ENCODE measurements at places on chromosomes 11 and 22.
A peak's percentile ranks its signal among the peaks of the same experiment; 100 is the strongest.

DNA sequence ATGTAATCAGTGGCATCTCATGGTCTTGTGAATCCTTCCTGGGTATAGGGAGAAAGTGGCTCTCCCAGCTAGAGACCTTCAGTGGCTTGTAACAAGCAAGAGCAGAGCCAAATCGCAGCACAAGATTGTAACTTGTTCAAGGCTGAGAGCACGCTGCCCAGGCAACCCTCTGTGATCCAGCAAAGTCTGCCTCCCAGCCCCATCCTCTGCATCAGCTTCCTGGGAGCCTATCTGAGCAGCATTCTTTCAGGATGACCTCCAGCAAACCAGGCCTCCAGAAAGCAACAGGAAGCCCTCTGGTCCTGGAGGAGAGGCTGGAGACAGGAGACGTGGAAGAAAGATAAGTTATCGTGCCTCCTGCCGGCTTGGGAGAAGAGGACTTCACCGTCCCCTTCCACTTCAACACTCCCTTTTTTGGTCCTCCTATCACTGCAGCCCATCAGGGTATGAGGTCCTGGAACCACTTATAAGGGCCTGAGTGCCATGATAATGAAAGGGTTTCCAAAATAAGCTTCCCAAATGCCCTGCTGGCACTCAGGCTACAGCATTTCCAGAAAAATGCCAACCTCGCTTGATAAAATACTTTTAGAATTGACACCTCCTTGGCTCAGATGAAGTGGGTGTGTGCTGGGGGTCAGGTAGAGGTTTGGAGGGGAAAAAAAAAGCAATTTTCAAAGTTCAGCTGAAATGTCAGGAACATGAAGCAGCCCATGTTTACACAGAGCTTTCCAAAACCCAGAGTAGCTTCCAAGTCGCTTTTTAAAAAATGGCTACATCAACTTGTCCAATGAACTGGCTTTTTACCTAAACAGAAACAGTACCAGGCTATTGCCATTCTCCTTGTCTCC, 80.2 kb downstream of the PLEKHA7 start:
- H3K4me1 ChIP-seq: peaks cover 12% of the 10 kb centered on the region
- no peaks in the 10 kb centered on the region for H3K36me3 ChIP-seq
- H3K27ac ChIP-seq: no peak overlapping the region
- H3K4me3 ChIP-seq: no peak overlapping the region
- DNase-seq: no peak
- peaks cover 29% of the 10 kb centered on the region for H3K27me3 ChIP-seq

GRCh38 chr22:41488076-41488475, 19.2 kb downstream of the ACO2 start:
- H3K4me1 ChIP-seq: peaks cover 5% of the 10 kb centered on the region
- no peaks in the 10 kb centered on the region for H3K27me3 ChIP-seq
- H3K4me3 ChIP-seq: no peak overlapping the region
- no peaks in the 10 kb centered on the region for H3K36me3 ChIP-seq
- DNase-seq: no peak

GRCh38 chr22:29738118-29738815, 18.5 kb downstream of the CABP7 start:
- H3K4me1 ChIP-seq: no peaks in the 10 kb centered on the region
- no peak overlapping the region for H3K27ac ChIP-seq
- no peak for DNase-seq
- no peaks in the 10 kb centered on the region for H3K36me3 ChIP-seq
- no peaks in the 10 kb centered on the region for H3K27me3 ChIP-seq

- H3K27ac ChIP-seq: no peak overlapping the region
- no peaks in the 10 kb centered on the region for H3K27me3 ChIP-seq
These were observed 89.0 kb downstream of the RRAS2 start for GRCh38 chr11:14269692-14270573.

GRCh38 chr11:32333320-32333991, 101.9 kb downstream of the WT1 start:
- DNase-seq: peak; percentile 62
- peaks cover 4% of the 10 kb centered on the region for H3K36me3 ChIP-seq
- peaks cover 17% of the 10 kb centered on the region for H3K4me1 ChIP-seq
- H3K4me3 ChIP-seq: peak overlapping the region; percentile 84

DNA sequence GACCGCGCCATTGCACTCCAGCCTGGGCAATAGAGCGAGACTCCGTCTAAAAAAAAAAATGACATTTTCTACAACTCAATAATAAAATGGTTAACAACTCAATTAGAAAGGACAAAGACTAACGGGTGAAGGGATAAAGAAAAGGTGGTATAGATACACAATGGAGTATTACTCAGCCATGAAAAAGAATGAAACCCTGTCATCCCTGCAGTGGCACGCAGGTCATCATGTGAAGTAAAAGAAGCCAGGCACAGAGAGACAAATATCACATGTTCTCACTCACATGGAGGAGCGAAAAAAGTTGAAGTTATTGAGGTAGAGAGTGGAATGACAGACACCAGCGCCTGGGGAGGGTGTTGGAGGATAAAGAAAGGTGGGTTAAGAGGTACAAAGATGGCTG, 39.0 kb downstream of the WNT7B start:
- H3K27me3 ChIP-seq: no peaks in the 10 kb centered on the region
- DNase-seq: no peak
- H3K4me3 ChIP-seq: no peak overlapping the region
- peaks cover 3% of the 10 kb centered on the region for H3K36me3 ChIP-seq
- H3K27ac ChIP-seq: no peak overlapping the region

- H3K36me3 ChIP-seq: peaks cover 4% of the 10 kb centered on the region
- H3K4me3 ChIP-seq: no peak overlapping the region
- peaks cover 21% of the 10 kb centered on the region for H3K4me1 ChIP-seq
- H3K27ac ChIP-seq: no peak overlapping the region
These were observed 59.3 kb downstream of the TTC28 start for GRCh38 chr22:28620244-28620922.

DNA sequence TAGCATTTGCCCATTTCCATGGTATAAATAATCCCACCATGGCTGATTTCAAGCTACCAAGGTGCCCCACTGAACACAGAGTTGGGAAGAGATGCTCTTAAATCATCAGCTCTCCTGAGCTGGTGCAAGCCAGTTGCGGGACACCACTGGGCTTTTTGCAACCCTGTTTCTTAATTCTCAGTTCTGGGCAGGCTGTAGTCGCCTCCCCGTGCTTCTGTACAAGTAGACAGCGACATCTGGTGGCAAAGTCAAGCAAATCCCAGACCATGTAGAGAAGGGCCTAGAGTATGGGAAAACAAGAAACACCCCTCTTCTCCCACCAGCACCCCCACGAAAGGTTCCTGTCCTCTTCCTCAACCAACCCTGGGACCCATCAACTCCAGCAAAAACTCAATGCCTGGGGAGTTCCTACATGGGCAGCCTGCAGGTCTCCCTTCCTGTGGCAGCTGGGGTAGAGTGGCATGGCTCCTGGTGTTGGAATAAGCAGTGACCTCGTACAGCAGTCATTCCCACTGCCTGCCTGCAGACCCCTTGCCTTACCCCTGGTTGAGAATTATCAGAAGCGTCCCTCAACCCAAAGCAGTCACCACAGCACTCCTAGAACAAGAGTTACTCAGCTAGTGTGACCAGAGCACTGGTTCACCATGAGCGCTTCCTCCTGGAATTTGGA, 68.4 kb downstream of the IGLL5 start:
- peaks cover 72% of the 10 kb centered on the region for H3K27me3 ChIP-seq
- peaks cover 18% of the 10 kb centered on the region for H3K4me1 ChIP-seq
- H3K36me3 ChIP-seq: no peaks in the 10 kb centered on the region
- peak; percentile 69 for DNase-seq
- no peak overlapping the region for H3K27ac ChIP-seq

- H3K36me3 ChIP-seq: no peaks in the 10 kb centered on the region
- no peak overlapping the region for H3K27ac ChIP-seq
- H3K4me3 ChIP-seq: no peak overlapping the region
- no peaks in the 10 kb centered on the region for H3K4me1 ChIP-seq
These were observed 411 bp downstream of the SIGIRR start for GRCh38 chr11:414318-414857.

DNA sequence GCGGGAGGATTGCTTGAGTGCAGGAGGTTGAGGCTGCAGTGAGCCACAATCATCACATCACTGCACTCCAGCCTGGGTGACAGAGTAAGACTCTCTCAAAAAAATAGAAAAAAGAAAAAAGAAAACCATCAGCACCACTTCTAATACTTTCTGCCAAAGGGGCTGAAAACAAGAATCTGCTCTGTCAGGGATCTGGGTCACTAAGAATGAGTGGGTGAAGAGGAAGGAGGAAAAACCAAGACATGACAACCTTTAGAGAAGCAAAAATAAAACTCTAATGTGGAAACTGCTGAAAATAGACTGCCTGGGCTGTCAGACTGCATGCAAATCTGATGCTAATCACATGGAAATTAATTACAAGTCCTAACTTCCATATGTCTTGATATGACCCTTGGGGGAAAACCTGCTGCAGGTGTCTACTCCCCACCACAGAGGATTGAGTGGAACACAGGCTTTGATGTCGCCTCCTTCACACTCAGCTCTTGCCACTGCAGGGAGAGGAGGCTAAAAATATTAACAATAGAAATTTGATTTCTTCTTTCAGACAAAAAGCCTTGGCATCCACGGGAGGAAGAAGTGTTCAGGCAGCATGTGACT, 62.5 kb upstream of the CRTAM start:
- peaks cover 19% of the 10 kb centered on the region for H3K4me1 ChIP-seq
- H3K27me3 ChIP-seq: peaks cover 10% of the 10 kb centered on the region
- no peak for DNase-seq
- H3K4me3 ChIP-seq: no peak overlapping the region

DNA sequence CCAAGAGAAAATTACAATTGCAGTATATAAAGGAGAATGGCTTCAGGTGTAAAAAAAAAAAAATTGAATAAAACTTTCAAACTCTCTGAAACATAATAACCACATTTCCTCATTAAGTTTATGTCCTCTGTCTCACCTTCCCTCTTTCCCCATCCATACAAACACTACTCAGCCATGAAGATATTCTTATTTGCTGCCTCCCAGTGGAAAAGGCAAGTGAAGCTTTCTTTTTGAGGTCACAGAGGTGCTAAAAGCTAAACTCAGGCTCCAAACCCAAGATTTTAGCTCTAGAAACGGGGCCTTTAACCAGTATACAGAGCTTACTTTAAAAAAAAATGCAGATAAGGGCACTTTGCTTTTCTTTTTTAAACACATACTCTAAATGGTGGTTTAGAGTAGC, 1568.5 kb downstream of the FAM181B start:
- no peaks in the 10 kb centered on the region for H3K36me3 ChIP-seq
- H3K27me3 ChIP-seq: no peaks in the 10 kb centered on the region
- peaks cover 4% of the 10 kb centered on the region for H3K4me1 ChIP-seq
- no peak for DNase-seq
- H3K27ac ChIP-seq: no peak overlapping the region

- H3K27ac ChIP-seq: no peak overlapping the region
- peaks cover 30% of the 10 kb centered on the region for H3K4me1 ChIP-seq
- no peak for DNase-seq
- no peaks in the 10 kb centered on the region for H3K36me3 ChIP-seq
- peaks cover 2% of the 10 kb centered on the region for H3K27me3 ChIP-seq
- H3K4me3 ChIP-seq: peak overlapping the region; percentile 62
These were observed 16.7 kb downstream of the SSH3 start for GRCh38 chr11:67320011-67320410.

- peak overlapping the region; percentile 27 for H3K4me3 ChIP-seq
- no peaks in the 10 kb centered on the region for H3K27me3 ChIP-seq
- no peak for DNase-seq
- H3K27ac ChIP-seq: no peak overlapping the region
These were observed 1.9 kb downstream of the SERPING1 start for GRCh38 chr11:57599381-57599780.

- no peak within 1 kb of the TSS for H3K27ac ChIP-seq
- H3K27me3 ChIP-seq: no peaks in the 10 kb centered on the region
- no peaks in the 10 kb centered on the region for H3K4me1 ChIP-seq
- H3K4me3 ChIP-seq: no peak within 1 kb of the TSS
- DNase-seq: no peak
These were observed at the start of gene OR4P4 for GRCh38 chr11:55634813-55635212. Gene OR4P4 (plus strand): TSS chr11:55635113.

DNA sequence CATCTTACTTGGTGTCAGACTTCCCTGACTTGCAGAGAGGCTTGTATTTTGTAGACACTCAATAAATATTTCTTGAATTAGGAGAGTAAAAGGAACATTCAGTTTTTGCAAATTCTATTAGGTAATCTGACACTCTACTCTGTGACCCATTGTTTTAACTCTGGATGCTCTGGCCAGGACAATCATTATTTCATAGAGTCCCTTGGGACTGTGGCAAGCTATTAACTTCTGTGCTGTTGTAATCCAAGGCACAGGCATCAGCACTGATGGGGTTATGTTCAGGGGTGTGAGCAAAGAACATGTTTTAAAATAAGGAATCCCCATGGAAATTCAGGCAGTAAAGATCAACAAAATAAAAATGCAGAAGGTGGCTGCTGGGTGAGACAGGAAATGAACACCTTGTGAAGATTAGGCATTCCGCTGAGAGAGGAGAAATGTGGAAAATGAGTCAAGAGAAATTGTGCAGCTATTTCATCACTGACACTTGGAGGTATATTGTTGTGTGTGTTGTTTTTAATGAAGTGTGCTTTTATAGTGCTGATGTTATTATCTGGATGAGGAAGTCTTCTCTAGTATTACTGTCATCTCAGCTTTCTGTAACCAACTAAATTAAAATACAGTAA, 175.2 kb downstream of the WNT11 start:
- no peaks in the 10 kb centered on the region for H3K27me3 ChIP-seq
- no peak overlapping the region for H3K4me3 ChIP-seq
- peaks cover 22% of the 10 kb centered on the region for H3K36me3 ChIP-seq
- no peak for DNase-seq
- H3K27ac ChIP-seq: no peak overlapping the region
- H3K4me1 ChIP-seq: no peaks in the 10 kb centered on the region

- peaks cover 16% of the 10 kb centered on the region for H3K36me3 ChIP-seq
- no peak overlapping the region for H3K27ac ChIP-seq
- H3K4me1 ChIP-seq: peaks cover 53% of the 10 kb centered on the region
- peaks cover 28% of the 10 kb centered on the region for H3K27me3 ChIP-seq
- peak overlapping the region; percentile 95 for H3K4me3 ChIP-seq
These were observed 959 bp downstream of the CCND1 start for GRCh38 chr11:69641681-69642548.

DNA sequence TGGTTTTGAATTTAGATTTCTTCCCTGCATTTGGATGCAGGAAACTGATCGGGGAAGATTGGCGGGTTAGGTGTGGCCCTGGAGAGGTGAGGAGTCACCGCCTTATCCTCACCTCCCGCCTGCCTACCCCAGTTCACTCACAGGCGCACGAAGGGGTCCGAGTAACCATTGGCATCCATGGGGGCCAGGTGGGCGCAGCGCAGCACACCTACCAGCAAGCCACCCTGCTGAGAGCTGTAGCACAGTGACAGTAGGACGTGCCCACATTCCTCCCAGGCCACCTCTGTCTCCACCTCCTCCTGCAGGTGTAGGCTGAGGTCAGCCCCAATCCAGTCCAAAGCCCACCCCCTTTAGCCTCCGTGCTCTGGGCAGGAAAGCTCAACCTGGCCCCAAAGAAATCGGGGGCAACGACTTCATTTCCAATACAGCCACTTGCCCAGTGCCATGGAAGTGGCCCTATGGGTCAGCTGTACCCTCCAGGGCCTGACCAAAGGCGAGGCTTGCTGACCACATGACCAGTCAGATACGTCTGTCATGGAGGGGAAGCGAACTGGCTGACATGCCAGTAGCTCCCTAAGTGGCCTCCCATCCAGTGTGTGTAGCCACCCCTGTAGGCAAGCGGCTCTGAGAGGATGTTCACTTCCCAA, 6.7 kb downstream of the NDUFV1 start:
- DNase-seq: no peak
- no peak overlapping the region for H3K27ac ChIP-seq
- peaks cover 14% of the 10 kb centered on the region for H3K4me1 ChIP-seq
- no peaks in the 10 kb centered on the region for H3K36me3 ChIP-seq

- H3K4me3 ChIP-seq: no peak overlapping the region
- no peaks in the 10 kb centered on the region for H3K36me3 ChIP-seq
- peak overlapping the region; percentile 93 for H3K27ac ChIP-seq
These were observed 30.8 kb upstream of the SLC22A12 start for GRCh38 chr11:64560139-64560771.
